ENCODE measurements at places on chromosomes 5 and 9. TPM values are rescaled to one million over a fixed set of nuclear protein-coding genes. Genes with fewer than 3 reads are reported as not detected.
A peak's percentile ranks its signal among the peaks of the same experiment; 100 is the strongest.

Gene HINT1
- 346 TPM for total RNA-seq

DNA sequence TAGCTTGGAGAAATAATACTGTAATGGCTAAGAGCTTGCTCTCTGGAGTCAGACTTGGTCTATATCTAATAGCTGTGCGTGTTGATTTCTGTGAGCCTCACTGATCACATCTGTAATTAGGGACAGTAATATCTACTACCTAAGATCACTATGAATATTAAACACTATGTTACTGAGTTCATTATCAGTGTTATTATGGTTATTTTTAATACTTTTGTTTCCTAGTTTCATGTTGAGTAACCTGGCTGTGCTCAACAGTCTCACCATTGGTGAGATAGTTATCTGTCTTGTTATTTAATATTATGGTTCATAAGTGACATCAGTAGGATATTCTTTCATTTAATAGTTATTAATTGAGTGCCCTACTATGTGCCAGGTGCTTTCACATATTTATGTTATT is 22.4 kb upstream of the CAVIN4 start:
- no peak for DNase-seq

Gene CA9
- 0.42 TPM for total RNA-seq

Gene ST8SIA4
- total RNA-seq: 2.1 TPM

Gene ZDHHC11B
- total RNA-seq: under 0.01 TPM

DNA sequence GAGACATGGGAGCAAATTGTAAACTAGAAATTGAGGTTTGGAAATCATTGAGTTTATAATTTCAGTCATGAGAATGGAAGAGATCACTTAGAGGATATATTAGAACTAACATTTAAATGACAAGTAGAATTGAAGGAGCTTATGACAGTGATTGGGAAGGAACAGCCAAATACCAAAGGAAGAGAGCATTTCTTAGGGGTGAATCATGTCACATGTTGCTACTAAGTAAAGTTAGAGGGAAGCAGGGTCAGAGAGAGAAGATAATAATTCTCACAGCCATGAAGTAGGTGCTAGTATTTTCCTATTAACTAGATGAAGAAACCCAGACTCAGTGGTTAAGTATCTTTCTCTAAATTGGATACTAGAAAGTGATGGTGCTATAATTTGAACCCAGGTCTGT is 59.3 kb downstream of the COMMD10 start:
- DNase-seq: peak; percentile 8

Gene CCDC192
- total RNA-seq: not detected

DNA sequence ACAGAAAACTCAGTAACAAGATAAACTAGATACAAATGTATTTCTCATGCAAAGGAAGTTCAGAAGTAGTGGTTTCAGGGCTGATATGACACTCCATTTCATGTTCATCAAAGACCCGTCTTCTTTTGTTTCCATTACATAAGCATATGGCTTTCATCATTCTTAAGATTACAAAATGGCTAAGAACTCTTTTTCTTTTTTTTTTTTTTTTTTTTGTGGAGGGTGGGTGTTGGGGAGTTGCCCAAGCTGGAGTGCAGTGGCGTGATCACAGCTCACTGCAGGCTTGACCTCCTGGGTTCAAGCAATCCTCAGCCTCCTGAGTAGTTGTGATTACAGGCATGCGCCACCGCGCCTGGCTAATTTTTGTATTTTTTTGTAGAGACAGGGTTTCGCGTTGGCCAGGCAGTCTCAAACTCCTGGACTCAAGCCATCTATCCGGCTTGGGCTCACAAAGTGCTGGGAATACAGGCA is 22.0 kb upstream of the PTBP3 start:
- no peak for DNase-seq

Data from Daoy (cell line).